NK-92 treated with Interleukin-12 subunit alpha and Interleukin-12 subunit beta, amount 100 ng/mL, for 24 hours (cell line): ENCODE measurements at places on chromosomes 2 and 18.

GRCh38 chr18:40930211-40930882 lies 1024.7 kb upstream of the PIK3C3 start:
- no peak for DNase-seq

- no peak for DNase-seq
These were observed 41.9 kb downstream of the TNFRSF11A start for GRCh38 chr18:62366992-62367391.

DNA sequence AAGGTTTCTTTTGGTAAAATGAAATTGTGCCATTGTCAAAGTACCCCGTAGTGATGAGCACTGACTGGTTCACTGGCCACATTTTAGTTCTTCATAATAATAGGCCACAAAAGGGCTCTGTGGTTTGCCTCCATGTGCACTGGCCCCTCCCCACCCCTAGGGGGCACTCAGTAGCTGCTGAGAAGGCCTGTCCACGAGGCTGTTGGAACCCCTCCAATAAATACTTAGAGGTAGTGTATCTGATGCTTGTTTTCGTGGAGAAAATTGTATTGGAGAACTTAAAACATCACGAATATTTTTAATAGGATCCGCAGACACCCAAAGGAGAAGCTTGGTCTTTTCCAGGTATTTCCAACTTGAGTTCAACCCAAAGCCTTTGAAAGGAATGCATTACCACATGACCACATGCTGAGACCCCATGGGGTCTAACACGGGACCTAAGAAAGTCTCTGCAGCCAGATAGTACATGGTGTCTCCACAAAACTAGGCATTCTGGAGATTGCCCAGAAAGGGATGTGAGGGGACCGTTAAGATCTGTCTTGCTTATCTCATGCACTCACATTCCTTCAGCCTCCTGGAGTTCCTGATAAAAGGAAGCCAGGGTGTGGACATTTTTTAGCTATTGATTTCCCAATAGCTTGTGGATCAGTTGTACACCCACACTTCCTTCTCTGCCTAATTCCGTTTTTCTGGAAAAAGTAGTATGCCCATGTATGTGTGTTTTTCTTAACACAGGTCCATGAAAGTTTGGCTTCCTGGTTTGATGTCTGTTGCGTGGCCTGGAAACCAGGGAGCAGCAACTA lies 28.5 kb upstream of the NOSTRIN start:
- peak; percentile 10 for DNase-seq

DNA sequence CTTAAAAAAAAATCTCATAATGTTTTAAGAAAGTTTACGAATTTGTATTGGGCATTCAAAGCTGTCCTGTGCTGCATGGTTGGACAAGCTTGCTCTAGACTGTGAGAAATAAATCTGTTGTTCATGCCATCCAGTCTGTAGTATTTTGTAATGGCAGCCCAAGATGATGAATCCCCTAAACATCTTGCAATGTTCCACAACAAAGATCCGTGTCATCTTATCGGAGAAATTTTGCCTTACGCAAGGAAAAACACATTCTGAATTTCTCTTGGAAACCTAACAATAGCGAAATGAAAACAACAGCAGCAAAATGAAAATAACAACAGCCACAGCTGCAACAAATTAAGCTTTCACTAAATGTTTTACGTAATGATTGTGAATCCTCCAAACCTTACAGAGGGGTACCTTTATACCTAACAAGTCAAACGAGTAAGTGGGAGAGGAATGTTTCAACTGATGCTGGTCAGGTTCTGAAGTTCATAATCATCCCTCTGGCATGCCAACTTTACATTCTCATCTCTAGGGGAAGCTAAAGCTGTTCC lies 76.1 kb upstream of the RNU4ATAC start:
- DNase-seq: no peak

GRCh38 chr18:22828171-22828570 lies 105.0 kb upstream of the RBBP8 start:
- DNase-seq: no peak

- no peak for DNase-seq
These were observed 135.5 kb upstream of the PKDCC start for GRCh38 chr2:41912337-41912736.

- DNase-seq: no peak
These were observed 62.5 kb downstream of the GPR39 start for GRCh38 chr2:132479155-132479554.

DNA sequence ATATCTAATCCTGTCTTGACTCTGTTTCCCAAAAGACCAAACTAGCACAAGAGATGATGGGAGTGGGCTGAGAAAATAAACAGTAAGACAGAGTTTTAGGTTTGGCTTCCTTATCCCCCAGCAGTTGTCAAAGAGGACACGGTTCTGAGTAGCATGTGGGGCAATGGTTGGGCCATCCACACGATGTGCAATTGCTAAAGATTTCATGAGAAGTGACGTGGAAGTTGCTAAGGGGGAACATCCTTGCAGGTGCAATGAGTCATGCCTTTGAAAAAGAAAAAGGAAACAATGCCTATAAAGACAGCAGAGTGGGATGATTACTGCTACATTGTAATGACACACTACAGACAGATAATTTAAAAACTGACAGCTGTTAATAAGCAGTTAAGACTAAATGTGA lies 1395.8 kb downstream of the LRP1B start:
- no peak for DNase-seq

GRCh38 chr2:29446847-29447246 lies 331.6 kb downstream of the CLIP4 start:
- DNase-seq: no peak

- no peak for DNase-seq
These were observed 12.6 kb downstream of the GLI2 start for GRCh38 chr2:120748310-120748709.

DNA sequence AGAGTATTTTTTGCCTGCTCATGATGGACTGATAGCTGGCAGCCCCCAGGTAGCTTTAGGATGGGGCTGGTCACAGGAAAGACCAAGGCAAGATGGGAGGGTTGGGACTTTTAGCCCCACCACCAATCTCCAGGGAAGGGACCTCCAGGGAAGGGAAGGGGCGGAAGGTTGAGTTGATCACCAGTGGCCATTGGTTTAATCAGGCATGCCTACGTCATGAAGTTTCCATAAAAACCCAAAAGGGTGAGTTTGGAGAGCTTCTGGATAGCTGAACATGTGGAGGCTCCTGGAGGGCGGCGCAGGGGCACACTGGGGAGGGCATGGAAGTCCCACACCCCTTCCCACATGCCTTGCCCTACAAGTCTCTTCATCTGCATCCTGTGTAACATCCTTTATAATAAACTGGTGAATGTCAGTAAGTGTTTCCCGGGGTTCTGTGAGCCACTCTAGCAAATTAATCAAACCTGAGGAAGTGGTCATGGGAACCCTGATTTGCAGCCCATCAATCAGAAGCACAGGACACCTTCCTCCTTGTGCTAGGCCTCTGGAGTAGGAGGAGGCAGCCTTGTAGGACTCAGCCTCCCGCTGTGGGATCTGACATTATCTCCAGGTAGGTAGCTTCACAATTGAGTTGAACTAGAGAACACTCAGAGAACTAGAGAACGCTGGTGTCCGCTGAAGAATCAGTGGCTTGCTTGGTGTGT lies 30.3 kb downstream of the RAB31 start:
- DNase-seq: no peak

- no peak for DNase-seq
These were observed 18.5 kb downstream of the NFE2L2 start for GRCh38 chr2:177246000-177246399.

DNA sequence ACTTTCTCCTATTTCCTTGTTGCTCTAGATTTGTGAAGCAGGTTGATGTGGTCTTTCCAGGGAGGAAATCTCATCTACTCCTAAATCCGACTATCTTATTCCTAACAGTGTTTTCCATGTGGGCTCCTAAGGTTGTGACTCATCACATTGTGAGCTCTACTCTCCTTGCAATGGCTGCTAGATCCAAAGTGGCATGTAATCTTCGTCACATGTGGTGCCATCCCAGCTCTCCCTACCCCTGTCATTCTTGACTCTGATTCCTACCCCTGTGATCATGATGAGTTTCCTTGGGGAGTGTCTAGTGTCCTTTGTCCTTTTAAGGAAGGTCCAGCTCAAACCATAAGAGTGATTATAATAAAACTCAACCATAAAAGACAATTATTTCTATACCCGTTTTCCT lies 47.3 kb upstream of the GULP1 start:
- no peak for DNase-seq

DNA sequence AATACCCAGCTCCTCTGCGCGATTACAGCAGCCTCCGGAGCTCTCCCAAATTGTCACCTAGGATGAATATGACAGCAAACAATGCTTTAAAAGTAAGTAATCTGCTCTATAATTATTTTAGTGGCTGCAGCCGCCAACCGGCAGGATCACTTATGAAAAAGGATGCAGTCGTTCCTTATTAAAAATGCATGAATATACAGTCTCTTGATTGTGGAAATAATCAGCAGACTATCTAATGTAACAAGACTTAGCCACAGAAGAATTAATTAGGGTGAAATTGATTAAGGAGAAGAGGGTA lies 71.8 kb upstream of the STPG4 start:
- DNase-seq: no peak

GRCh38 chr18:44740000-44740399 lies 59.3 kb downstream of the SETBP1 start:
- no peak for DNase-seq

DNA sequence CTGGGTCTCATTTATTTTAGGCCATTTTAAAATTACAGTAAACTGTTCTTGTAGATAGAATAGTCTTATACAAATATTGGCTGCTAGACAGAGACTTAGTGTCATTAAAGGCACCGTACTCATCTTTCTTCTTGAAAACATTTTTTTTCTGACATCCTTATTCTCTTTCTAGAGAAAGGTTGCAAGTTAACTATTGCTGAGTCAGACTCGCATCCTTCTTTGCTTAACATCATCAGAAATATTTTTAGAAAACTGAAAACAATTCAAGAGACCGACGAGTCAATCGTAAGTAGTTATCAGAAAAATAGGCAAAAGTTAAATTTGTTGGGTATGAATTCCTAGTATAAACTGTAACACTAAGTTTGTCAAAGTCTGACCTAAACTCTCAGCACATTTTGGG lies 72.2 kb downstream of the HNMT start:
- no peak for DNase-seq

- no peak for DNase-seq
These were observed 154.8 kb downstream of the ZNF236 start for GRCh38 chr18:76977108-76977621.

GRCh38 chr2:143160732-143161707 lies 31.8 kb downstream of the ARHGAP15 start:
- DNase-seq: no peak
